ENCODE measurements at places on chromosomes 16 and 17.

GRCh38 chr16:30921748-30922419 is 1.5 kb upstream of the FBXL19 start:
- peak; percentile 94 for DNase-seq

- peak; percentile 79 for DNase-seq
Measured at GRCh38 chr17:1999557-2000251, 25.4 kb downstream of the RTN4RL1 start.

DNA sequence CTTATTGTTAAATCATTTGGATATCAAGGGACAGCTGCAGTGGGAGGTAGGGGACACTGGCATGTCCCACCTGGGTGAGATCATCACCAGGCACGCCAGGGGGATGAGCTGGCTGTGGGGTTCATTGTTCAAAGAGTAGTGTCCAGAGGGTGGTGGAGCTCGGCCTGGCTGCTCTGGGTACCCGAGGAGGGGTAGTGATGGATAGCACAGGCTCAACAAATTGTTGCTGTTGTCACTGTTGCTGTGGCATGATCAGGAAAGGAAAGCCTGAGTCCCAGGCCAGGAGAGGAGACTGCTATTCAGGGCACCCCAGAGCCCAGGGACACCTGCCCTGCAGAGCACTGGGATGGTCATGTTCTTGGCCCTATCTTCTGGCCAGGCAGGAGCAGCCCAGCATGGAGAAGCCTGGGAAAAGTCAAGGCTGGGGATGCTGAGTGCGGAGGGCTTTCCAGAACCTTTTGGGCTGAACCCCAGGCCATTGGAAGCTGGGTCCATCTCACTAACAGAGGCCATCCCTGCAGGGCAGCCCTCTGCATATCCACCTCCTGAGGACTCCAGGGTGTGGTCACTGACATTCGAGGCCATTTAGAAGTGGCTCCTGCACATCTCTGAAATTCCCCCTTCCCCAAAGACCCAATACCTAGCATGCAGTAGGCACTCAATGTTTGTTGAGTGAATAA is 12.1 kb downstream of the BEAN1 start:
- DNase-seq = no peak

GRCh38 chr17:71192848-71193247 is 928.0 kb upstream of the SOX9 start:
- DNase-seq = no peak
